ENCODE measurements at places on chromosomes 2 and 18.

DNA sequence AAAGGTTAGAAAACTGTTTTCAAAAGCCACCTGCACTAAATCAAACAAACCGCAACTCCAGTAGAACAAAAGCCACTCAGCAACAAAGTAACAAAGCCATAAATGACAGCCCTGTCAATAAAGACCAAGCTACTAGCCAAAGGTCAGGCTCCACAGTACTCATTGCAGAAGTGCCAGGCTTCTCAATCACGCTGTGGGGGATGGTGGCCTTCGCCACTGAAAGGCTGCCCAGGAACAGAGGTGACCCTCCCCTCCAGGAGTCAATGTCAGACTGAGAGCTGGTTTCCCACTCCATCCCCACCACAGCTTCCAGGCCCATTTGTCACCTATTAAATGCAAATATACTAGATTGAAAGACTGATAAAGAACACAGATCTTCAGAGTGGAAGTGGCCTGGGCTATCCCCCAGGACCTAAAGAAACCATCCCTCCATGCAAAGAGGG is 5.9 kb downstream of the ATP8B1 start:
- DNase-seq = no peak

DNA sequence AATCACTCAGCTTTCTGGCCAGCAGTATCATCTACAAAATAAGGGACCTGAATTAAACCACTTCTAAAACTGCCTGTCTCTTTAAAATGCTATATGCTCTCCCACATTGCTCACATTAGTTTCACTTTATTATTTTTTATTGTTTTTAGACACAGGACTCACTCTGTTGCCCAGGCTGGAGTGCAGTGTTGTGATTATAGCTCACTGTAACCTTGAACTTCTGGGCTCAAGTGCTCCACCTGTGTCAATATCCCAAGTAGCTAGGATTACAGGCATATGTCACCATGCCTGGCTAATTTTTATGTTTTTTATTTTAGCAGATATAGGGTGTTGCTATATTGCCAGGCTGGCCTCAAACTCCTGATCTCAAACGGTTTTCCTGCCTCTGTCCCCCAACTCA is 591.3 kb upstream of the ZNF804A start:
- no peak for DNase-seq

DNA sequence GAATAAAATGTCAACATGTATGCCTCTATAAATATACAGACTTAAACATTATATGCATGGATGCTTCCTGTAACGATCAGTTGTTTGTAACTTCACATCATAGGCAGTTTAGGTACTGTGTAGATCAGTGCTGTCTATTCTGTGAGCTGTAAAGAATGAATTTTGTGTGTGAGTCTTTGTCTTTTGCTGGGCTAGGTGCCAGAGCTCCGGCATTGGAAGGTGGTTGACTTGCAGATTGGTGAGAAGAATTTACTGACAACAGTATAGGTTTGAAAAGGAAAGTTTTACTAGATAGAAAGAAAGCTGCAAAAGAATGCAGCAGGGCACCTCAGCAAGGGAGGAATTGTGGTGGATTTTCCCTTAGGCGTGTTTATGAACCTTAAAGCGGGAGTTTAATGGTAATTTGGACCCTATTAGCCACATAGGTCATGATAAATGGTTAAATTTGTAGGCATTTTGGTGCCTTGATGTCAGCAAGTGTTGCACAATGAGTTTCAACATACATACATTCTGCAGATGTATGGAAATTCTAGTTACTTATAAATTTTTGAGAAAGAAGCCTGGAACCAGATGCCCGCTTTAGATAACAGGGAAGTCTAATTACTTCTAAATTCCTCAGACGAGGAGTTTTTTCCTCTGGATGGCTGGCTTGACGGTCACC is 6.7 kb upstream of the QPCT start:
- no peak for DNase-seq

DNA sequence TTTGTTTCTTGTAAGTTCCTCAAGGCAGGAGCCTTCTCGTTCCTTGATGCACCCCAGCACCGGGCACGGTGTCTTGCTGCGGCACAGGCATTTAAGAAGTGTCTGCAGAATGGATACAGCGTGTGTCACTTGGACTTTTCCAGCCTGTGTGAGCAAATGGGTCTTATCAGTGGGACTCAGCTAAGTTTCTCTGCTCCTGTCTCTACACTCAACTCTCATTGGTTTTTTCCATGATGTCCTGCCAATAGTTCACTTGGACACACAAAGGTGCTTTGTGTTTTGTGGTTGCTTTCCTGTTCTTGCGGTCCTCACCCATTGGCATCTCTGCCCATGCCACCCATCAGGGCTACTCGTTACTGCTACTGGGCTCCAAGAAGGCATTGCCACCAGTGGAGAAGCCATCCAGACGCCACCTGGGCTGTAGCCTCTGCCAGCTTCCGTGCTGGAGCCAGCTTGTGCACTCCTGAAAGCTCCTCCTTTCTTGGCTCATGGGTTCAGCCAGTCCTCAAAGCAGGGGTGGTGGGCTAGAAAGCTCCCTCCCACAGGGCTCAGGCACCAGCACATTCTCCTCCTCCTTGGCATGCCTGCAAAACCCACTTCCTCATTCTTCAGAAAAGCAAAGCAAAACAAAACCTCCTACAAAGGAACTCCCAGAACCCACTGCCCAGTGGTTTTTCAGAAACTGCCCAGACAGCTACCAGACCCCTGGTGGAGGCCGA is 41.4 kb downstream of the IL1R2 start:
- no peak for DNase-seq

- DNase-seq = peak; percentile 78
Observed at GRCh38 chr2:223735659-223736244, 101.6 kb downstream of the AP1S3 start.

DNA sequence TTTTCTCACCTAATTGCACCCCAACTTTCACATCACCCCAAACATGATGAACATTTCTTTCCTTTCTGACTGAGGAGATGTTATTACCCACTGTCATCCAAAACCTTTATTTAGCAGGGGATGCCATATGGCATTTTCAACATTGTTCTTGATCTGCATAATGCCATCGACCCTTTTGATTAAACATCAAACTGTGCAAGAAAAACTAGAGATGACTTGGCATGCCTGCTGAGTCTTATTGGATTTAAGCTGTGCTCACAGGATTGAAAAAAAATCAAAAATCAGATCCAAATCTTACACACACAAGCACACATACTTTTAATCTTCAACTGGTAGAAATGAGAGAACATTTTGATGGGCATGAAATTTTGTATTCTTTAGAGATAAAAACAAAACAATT is 536.0 kb downstream of the TMX3 start:
- DNase-seq = no peak

DNA sequence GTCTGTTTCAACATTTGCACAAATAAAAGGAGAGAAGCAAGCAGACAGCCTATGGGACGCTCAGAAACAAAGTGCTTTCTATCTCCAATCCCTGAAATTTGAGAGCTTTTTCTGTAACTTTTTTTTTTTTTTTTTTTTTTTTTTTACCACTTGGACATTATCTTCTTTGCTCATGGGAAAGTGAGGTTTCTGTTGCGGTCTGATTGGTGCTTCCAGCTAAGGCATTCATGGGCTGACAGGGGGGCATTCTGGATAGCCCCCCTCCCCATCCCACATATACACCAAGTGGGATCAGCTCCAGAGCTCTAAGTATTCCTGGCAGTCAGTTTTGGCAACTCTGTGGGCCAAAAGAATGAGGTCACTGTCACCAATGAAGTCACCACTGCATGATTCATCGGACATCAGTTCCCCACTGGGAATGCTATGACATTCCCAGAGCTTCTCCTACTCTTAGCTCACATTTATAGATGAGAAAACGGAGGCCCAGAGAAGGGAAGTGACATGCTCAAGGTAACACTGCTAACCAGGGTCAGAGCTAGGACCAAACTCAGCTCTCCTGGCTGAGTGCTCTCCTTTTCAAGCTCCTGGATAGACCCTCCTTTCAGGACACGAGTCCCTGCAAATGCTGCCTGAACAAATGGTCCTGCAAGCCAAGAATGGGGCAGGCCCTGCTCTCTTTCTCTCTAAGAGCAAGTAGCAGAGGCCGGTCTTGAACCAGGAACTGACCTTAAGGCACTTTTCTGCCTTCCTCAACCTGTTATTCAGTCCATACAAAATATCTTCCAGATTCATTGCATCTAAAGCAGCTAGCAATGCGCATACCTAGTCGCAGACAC is 61.3 kb downstream of the TMEM247 start:
- peak; percentile 57 for DNase-seq

- no peak for DNase-seq
Observed at GRCh38 chr18:78928076-78928475, 51.5 kb upstream of the SALL3 start.

DNA sequence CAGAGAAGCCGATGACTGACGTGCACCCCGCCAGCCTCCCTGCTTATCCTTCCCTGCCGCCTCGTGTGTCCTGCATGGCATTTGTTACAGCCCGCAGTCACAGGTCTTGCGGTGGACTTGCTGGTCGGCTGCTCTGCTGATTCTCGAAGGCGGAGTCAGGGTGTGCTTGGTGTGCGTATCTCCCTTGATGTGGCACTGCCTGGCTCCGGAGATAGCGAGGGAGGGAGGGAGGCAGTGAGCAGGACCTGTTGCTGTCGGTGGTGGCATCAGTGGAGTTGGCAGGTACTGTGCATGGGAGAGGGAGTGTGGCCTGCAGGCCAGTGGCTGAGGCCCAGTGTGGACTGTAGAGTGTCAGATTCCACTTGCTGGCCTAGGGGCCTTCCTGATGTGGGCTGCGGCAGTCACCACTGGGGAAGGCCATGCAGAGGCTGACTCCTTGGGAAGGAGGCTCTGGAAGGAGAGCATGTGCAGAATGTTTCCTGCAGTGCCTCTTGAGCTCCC is 198.9 kb downstream of the AGAP1 start:
- DNase-seq = no peak

DNA sequence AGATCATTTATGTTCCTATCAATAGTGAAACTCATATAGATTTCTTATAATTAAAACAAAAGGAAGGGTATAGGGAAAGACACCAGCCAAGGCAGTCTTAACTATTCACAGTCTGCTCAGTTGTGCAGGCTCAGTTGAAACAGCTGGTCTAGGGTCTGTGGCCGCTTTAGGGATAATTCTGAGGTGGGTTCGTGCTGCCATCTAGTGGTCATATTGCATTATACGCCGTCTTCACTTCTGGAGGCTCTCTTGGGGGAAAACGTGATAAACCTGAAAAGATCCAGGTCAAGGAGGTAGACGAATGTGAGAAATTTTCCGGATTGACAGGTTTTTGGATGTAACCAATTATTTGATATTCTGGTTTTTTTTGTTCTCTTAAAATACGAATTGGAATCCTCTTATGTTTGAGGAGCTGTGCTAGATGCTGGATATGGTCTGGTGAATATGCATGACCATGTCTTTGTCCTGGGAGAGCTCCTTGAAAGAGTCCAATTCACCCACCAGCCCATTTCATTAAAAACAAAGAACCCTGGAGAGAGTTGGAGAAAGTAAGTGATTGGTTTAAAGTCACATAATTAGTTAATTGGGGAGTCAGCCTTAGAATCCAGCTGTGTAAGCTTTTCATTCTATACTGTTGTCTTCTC is 492.4 kb downstream of the PLCL1 start:
- peak; percentile 28 for DNase-seq

DNA sequence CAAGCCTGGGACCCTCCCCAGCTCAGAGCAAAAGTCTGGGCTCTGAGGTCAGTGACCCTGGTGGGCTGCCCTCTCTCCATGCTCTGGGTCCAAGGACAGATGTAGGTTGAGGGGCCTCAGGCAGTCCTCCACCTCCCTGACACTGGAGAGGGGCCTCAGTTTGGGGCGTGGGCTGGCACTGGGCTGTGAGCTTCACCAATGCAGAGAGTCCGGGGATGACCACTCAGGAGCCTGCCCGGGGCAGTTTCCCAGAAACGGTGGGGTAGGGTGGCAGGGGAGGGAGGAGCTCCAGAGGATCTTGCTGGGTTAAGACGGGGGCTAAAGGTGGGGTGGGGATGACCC is 40.5 kb upstream of the SMAD7 start:
- DNase-seq = no peak

DNA sequence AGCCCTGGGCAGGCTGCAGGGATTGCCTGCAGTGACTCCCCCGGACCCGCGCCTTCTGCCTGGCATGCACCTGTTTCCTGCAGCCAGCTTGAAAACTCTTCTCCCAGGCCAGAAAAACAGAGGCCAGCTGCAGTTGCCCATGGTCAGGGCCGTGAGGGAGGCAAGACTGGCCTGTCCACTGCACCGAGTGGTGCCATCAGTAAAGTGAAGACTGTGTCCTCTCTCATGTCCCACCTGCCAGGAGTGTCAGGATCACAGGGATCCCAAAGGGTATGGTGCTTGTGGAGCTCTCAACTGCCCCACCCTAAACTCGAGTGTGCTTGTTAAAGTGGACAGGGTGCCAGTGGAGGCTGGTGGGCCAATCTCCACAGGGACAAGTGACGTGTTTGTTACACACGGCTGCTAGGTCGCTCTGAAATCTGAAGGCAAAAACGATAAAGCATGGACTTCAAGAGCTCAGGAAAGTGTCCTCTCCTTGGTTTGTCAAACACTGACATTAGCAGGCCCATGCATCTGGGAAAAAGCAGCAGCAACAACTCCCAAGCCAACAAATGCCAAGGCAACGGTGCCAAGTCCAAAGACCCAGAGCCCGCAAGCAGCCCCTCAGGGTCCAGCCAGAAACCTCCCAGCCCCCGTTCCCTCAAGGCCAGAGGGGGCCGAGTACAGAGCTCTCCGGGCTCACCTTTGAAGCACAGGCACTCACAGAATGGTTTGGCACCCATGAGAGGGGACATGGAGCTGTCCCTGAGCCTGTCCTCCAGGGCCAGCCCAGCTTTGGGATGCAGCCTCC is 213.2 kb downstream of the HDAC4 start:
- no peak for DNase-seq

- no peak for DNase-seq
Observed at GRCh38 chr2:66830881-66831280, 396.0 kb downstream of the MEIS1 start.

GRCh38 chr2:42086500-42086953 is 38.7 kb downstream of the PKDCC start:
- peak; percentile 68 for DNase-seq

- no peak for DNase-seq
Observed at GRCh38 chr18:36693931-36694620, 134.7 kb downstream of the TPGS2 start.

GRCh38 chr2:222756951-222757650 is 85.6 kb downstream of the MOGAT1 start:
- DNase-seq = peak; percentile 66

DNA sequence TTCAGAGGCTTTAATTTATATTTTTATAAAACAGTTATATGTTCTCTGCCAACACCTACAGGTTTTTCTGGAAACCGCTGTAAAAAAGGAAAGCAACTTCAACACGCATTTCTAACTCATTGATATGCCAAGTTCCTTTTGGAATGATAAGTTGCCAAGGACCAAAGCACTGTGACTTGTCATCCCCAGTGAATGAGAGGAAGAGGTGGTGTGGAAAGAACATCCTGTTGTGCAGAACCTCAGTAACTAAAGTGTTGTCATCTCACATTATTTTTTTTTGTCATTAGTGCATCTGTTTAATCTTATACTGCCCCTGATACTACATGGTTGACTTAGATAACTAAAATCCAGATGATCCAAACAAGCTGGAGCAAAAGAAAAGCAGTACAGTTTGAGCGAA is 96.0 kb upstream of the NEUROD1 start:
- no peak for DNase-seq

- DNase-seq = no peak
Observed at GRCh38 chr2:231370749-231371429, 24.6 kb upstream of the B3GNT7 start.

- no peak for DNase-seq
Observed at GRCh38 chr18:12246849-12247808, 7.0 kb upstream of the CIDEA start.

GRCh38 chr18:48472610-48473009 is 63.4 kb upstream of the ZBTB7C start:
- no peak for DNase-seq

GRCh38 chr2:11764359-11764758 is 17.9 kb downstream of the LPIN1 start:
- DNase-seq = no peak

Measured in hepatic stellate cell (primary cell).